Stimulated activated CD4-positive, alpha-beta T cell treated with anti-CD3 and anti-CD28 coated beads, Interleukin-1b, Interleukin-23, amount 100 ng/mL, for 1 hour (primary cell): ENCODE measurements at places on chromosomes 12 and 14.

GRCh38 chr12:2460051-2460670 is 334.6 kb upstream of the FKBP4 start:
- DNase-seq: no peak

DNA sequence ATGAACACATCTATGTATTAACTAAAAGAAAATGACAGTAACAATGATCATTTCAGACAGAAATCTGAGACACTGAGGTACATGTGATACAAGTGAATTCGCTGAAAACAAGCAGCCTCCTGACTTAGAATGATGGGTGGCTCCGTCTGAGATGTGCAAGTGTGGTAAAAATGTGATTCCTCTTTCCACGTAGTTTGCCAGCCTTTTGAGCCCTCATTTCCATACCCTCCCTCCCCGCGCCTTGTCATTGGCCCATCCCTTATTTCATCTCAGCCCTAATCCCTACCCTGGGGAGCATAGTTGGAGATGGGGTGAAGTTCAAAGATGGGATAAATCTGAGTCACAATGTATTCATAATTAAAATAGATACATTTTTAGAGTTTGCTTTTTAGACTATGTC is 107.8 kb downstream of the BMP4 start:
- DNase-seq: no peak

GRCh38 chr12:123734268-123734667 is 22.1 kb downstream of the ATP6V0A2 start:
- DNase-seq: no peak

GRCh38 chr14:58749066-58749669 is 111.4 kb downstream of the DACT1 start:
- DNase-seq: no peak

GRCh38 chr12:114562654-114563053 is 121.3 kb downstream of the TBX3 start:
- no peak for DNase-seq

GRCh38 chr14:76086636-76087035 is 65.1 kb upstream of the GPATCH2L start:
- no peak for DNase-seq

GRCh38 chr12:2845280-2845679 is 10.4 kb upstream of the NRIP2 start:
- no peak for DNase-seq

GRCh38 chr12:76942267-76942666 is 63.4 kb upstream of the CSRP2 start:
- no peak for DNase-seq

DNA sequence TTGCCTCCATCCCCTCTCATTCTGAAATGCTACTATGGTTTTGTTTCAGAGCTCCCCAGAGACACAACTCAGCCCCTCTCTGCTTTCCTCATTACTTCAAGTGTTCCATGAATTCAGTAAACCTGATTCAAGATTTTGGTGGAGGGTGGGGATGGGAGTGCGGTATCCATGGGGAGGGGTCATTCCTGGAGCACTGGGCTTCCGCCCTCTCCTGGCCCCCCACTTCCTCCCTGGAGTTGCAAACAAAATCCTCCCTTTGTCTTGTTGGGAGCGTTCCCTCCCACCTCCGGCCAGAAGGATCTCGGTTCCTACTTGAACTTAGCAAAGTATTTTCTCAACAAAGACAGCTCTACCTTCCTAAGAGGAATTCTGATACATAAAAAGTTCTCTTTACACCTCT is 71.8 kb upstream of the LTA4H start:
- no peak for DNase-seq

DNA sequence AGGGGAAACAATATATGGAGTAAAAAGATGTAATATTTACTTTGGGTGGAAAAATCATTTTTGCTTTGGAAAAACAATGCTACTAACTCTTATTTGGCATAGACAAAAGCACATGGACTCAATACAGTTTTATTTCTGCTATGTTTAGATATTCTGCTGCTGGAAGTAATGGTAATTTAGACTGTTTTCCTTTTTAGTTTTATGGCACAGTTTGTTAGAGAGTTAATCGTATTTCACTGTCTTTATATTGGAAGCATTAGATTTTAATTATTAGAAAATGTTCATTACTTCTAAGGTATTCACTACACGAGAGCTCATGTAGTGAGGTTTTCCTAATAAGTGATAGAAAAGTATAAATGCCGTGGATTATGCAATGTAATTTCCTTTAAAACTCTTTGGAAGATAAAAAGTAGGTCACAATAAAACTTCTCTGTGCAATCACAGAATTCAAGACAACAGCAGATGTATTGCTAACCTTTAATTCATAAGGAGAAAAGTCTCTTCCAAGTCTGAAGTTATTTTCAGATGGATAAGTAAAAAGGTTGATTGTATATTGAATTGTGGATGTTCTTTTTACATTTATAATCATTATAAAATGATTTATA is 851.8 kb downstream of the TMTC2 start:
- no peak for DNase-seq

DNA sequence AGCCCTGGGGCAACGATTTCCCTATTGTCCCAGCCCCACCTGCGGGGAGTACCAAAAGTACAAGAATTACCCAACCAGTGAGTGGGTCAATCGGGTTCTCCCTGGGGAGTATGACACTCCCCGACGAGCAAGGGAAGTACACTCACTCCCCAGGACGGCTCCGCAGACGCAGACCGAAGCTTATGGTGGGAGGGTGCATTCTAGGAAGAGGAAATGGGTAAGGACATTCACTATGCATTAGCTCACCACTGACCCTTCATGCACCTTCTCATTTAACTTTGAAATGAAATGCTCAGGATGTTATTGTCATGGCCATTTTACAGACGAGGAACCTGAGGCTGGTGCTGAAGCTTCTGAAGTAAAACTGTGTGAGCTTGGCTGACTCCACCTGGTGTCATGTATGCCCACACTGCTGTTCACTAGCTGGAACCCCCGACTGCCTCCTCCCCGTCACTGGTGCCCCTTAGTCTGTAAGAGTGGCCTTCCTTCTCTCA is 45.8 kb upstream of the TMED10 start:
- DNase-seq: no peak

DNA sequence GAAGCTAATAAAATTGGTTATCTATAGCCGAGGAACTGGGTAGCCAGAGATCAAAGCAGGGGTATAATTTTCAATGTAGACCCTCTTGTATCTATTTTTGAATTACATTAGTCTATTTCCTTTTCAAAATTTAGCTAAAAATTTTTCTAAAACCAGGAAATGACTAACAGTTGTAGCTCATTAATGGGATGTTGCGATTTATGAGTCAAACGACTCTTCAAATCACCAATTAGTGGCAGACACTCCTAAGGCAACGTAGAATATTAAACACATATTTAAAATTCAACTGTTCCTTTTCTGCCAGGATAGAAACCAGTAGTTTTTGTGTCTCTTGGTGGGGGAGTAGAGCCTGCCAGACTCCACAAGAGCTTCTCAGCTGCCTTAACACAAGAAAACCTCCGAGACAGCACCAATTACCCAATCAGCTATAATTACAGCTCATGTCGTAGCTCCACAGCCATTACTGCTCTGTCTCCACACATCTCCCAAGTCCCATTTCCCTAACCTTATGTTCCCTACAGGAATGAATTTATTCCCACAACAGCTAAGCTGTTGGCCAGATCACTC is 26.9 kb downstream of the GCN1 start:
- DNase-seq: no peak

DNA sequence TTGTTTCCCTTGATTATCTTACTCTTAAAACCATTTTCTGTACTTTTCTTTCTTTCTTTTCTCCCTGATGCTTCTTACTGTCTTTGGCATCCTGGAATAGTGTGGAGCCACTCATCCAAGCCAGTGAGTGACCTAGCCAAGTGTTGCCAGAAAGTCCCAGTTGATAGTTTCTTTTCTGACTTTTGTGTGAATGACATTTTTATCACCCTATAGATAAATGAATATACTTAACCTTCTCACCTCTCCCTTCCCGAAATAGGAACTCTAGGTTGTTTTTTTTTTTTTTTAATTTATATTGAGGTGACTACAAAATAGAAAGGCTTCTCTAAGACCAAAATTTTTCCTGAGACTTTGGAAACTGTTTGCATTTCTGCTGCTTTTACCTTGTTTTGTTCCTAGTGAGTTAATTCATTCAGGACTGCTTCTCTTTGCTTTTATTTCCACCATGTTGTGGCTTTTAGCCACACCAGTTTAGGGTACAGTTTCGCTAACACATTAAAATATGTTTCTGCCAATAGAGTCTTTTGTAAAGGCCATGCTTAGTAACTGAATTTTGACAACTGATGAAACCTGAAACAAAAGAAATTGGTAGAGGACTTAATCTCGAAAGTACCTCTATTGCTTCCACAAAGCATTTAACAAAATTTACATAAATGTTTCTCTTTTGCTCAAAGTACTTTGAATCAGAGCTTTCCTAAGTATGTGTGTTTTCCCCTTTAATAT is 194.6 kb downstream of the ERC1 start:
- no peak for DNase-seq

DNA sequence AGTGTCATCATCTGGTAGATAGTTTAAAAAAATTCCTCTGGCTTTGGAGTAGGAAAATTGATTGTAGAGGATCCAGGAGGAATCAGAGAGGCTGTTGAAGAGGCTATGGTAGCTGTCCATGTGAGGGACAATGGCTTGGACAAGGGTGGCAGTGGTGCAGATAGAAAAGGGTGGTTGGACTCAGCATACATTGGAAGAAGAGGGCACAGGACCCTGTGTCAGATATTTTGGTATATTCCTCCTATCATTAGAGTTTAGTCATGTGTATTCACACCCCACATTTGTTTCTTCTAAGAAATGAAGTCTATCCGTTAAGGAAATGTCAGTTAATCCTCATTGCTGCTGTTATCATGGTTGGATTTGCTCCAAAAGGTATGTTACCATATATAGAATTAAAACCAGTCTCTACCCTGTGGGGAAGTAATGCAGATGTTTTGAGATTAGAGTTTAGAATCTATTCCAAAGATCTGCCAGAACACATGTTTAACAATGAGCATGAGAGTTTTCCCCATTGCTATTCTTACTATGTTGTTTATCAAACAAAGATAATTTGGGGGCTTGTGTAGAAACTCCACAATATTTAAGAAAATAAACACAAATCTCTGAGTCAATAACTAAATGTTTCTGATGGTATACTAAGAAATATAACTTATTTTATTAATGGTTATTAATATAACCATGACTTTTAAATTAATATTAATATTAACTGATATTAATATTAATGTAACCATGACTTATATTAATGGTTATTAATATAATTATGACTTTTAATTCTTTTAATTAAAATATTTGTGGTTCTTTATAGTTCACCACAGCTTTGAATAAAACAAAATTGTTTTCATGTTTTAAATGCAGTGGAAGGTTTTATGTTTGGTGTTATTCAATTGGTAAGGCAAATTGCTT is 80.9 kb downstream of the CRADD start:
- DNase-seq: no peak

- DNase-seq: no peak
Measured at GRCh38 chr12:94660436-94660835, 10.1 kb upstream of the TMCC3 start.

- DNase-seq: no peak
Measured at GRCh38 chr14:105168979-105169507, 467 bp upstream of the JAG2 start.

DNA sequence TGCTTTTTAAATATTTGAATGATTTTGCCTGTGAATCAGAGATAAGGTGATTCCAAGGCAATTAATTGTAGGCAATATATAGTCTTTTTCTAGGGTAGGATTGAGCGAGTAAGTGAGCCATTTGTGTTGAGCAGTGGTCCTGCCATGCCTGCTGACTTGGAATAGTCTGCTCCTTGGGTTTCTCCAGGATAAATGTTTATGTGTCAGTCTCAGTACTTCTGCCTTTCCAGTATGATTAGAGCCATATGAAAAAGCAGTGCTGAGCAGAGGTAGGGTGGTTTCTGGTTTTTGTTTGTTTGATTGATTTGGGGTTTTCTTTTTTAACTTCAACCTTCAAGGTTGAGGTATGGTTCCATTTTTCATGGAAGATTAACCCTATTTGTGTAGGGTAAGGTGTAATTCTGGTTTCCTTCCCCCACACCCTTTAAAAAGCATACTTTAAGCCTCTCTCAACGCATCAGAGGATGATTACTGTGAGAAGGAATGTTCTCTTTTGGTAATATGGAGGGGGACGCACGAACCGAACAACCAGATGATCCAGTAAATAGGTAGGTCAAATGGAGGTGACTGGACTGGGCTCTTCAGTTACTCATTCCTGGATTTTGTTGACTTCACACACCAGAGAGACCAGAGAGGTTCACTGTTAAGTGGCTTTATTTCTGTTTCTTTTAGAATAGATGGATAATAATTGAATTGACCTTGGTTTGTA is 22.7 kb downstream of the FRMD6 start:
- DNase-seq: no peak

DNA sequence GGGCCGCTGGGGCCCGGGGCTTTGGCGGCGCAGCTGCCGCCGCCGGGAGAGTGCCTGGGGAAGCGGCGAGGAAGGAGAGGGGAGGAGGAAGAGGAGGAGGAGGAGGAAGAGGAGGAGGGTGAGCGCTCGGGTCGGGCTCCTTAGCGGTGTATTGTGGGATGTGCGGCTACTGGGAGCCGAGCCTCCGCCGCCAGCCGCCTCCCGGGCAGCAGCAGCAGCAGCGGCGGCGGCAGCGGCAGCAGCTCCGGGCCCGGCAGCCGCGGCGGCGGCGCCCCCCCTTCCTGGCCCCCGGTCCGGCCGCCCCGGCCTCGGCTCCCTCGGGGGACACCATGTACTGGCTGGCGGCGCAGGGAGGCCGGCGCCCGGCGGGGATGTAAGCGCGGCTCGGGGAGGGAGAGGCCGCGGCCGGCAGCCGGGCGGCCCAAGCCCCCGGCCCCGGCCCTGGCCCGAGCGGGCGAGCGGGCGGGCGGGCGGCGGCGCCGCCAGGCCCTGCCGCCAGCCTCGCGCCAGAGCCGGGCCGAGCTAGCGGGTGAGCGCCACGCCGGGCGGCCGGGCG is at the start of gene SETD1B:
Gene SETD1B, plus strand, starts transcription at position 149 of the 556 bp plus-strand sequence. CDS start 729 bp downstream, outside the sequence.
- no peak for DNase-seq

DNA sequence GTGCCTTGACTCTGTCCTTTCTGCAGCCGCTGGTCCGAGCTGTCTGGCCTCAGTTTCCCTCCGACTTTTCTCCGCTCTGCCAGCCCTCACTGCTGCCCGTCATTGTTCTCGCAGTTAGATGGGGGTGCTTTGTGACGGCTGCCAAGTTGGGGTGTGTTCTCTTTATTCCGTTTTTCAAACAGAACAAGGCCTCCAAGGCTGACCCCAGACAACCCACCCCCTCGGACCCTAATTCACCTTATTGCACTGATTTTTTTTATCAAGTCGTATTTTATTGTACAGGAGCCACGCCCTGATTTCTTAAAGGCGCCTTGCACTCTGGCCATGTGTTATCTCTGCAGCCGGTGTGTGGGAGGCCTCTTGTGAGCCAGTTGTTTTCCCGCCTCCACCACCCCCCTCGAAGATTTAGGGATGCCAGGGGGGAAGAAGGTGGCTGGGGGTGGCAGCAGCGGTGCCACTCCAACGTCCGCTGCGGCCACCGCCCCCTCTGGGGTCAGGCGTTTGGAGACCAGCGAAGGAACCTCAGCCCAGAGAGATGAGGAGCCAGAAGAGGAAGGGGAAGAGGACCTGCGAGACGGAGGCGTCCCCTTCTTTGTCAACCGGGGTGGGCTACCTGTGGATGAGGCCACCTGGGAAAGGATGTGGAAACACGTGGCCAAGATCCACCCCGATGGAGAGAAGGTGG is 1.3 kb downstream of the VASH1 start:
- no peak for DNase-seq
